ENCODE measurements at places on chromosomes 5 and 9.

DNA sequence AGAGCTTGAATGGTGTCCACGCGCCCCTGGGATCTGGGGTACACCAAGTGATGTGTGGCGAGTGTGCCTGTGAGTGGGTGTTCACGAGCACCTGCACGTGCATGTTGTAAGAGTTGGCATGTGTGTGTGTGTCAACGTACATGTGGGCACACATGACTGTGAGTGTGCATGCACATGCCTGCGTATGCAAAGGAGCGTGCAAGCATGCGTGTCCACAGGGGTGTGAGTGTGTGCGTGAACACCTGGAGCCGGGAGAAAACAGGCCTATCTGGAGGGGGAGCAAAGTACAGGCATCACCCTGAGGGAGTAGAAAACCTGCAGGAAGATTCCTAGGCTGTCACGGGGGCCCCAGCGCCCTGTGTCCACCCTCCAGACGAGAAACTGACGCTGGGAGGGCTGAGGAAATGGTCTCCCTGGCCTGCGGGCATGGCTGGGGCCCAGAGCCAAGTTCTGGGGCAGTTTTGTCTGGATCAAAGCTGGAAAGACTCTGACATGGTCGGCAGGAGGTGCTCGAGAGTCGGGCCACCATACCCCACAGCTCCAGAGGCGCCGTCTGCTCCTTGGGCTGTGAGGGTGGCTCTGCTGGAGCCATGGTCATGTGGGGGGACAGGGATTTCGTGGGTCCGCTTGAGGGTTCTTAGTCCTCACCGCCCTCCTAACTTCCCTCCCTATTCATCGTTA is 31.8 kb downstream of the PTGES start:
- DNase-seq = no peak

GRCh38 chr5:78182838-78183237 is 111.7 kb downstream of the AP3B1 start:
- no peak for DNase-seq

DNA sequence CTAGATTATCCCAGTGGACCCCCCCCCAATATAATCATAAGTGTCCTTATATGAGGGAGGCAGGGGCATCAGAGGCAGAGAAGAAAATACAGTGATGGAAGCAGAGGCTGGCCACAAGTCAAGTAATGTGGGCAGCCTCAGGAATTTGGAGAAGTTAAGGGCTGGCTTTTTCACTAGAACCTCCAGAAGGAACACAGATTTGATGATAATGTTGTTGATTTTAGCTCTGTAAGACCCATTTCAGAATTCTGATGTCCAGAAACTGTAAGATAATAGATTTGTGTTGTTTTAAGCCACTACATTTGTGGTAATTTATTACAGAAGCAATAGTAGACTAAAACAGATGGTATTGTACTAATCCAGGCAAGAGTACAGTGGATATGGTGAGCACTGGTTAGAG is 36.3 kb upstream of the LRRTM2 start:
- DNase-seq = peak; percentile 61

GRCh38 chr5:141050622-141051520 is at the start of gene PCDHB1:
TSS of gene PCDHB1 (plus strand) at chr5:141051374. CDS start at chr5:141051471, 97 bp downstream.
- DNase-seq = no peak

DNA sequence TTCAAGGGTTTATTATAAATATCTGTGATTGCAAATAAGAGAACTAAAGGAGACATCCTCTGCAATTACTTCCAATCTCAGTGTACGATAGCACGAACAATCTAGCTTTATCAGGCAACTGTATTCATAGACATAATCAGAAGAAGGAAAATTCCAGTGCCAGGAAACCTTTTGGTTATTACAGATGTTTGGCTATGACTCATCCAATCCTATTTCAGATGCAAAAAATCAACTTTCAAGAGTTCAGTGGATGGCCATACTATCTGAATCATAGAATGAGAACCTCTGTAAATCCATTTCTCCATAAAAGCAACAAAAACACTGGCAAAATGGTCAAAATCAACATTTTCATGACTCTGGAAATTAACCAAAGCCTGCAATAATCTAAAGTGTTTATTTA is 37.9 kb downstream of the GAS1 start:
- DNase-seq = peak; percentile 72

All from choroid plexus epithelial cell (primary cell).